ENCODE measurements at places on chromosomes 2 and 18. TPM values are rescaled to one million over a fixed set of nuclear protein-coding genes. Genes with fewer than 3 reads are reported as not detected.

- DNase-seq = no peak
These were observed 1.9 kb downstream of the CLK1 start for GRCh38 chr2:200862532-200863000.

GRCh38 chr2:241309684-241310117 is 5.8 kb downstream of the HDLBP start:
- no peak for DNase-seq

GRCh38 chr2:191023235-191023679 is 9.3 kb upstream of the STAT1 start:
- DNase-seq = no peak

DNA sequence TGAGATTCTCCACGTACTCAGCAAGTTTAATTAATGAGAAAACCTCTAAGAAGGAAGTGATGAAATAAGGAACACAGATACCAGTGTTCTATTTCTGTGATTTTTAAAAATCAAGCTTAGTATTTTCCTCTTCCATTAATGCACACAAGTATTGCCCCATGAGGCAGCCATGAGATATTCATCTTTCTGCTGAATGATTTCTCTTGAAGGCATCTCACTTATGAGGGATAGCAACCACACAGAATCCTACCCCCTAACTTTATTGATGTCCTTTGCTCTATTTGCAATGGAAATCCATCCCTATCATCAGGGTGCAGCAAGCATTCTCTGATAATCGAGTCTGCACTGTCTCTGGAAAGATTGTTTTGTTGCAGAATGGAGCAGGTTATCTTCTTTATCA is 244.1 kb upstream of the NRP2 start:
- no peak for DNase-seq

- DNase-seq = no peak
These were observed 1.2 kb upstream of the ME2 start for GRCh38 chr18:50877545-50878265.

DNA sequence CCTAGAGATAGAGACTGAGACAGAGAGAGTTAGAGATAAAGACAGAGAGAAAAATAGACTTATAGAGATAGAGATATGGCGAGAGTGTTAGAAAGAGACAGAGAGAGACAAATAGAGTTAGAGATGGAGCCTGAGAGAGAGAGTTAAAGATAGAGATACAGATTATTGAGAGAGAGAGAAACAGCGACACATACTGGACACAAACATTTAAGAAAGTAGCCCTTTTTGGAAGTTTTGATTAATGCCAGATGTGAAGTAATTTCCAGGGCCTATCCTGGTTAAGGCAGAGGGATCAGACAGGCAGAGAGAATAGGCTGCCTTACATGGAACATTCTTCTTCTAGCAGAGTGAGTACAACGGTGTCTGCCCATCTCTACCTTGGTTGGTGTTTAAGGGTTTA is 311.6 kb upstream of the CDH7 start:
- DNase-seq = no peak

GRCh38 chr18:37249171-37249886 is 316.3 kb downstream of the CELF4 start:
- no peak for DNase-seq

LHCGR gene
- total RNA-seq = 0.19 TPM
